Tibial nerve (tissue), 4 donors: ENCODE measurements at places on chromosomes 4 and X. TPM values are rescaled to one million over a fixed set of nuclear protein-coding genes. Genes with fewer than 3 reads are reported as not detected.

Gene SAGE1
- total RNA-seq = not detected

Gene RRH
- 0.22 TPM for total RNA-seq

Gene OPN1MW
- total RNA-seq = not detected

Gene UCHL1
- total RNA-seq = 62.4 TPM

Gene PAGE1
- not detected for total RNA-seq

Gene CSN1S1
- 3.9 TPM for total RNA-seq

Gene POU4F2
- total RNA-seq = not detected

Gene SPATA18
- total RNA-seq = 6.3 TPM

Gene SRPK3
- total RNA-seq = 5.1 TPM

Gene ANKRD50
- 26.4 TPM for total RNA-seq

Gene DUSP21
- not detected for total RNA-seq

Gene HNRNPDL
- total RNA-seq = 169 TPM

Gene GLA
- 20.1 TPM for total RNA-seq

Gene PNMA6A
- 2.4 TPM for total RNA-seq

DNA sequence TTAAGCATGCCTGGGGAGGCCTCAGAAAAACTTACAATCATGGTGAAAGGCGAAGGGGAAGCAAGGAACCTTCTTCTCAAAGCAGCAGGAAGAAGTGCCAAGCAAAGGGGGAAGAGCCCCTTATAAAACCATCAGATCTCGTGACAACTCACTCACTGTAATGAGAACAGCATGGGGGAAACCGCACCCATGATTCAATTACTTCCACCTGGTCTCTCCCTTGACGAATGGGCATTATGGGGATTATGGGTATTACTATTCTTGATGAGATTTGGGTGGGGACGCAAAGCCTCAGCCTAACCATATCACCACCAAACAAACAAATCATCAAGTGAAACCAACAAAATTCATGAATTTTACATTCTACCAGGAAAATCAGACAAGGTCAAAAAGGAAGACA lies 76.7 kb upstream of the TAB3 start:
- no peak for DNase-seq

GRCh38 chr4:53601251-53601764 lies 10.0 kb upstream of the LNX1 start:
- DNase-seq = peak; percentile 13

DNA sequence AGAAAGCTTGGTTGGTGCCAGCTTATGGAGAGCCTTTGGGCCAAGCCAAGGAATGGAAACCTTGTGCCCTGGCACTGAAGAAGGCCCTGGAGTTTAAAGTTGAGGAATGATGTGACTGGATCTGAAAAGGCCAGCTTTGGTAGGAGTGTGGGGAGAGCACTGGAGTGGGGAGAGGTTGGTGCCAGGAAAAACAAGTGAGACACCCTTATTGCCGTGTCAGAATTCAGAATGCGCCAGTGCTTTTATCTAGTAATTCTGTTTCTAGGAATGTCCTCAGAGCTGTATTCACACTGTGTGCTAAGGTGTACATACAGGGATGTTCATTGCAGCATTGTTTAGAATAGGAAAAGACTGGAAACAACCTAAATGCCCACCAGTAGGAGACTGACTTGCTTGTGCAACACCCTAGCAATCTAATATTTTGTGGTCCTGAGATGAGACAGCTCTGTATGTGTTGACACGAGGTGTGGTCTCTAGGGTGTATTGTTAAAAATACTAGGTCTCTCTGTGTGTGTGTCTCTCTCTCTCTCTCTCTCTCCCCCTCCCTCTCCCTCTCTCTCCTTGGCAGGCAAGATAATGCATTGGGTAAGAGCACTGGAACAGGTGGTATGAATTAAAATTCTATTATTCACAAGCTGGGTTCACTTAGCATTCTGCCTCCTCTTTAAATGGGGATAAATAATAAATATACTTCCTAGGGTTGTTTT lies 107.8 kb downstream of the GATB start:
- DNase-seq = peak; percentile 71

DNA sequence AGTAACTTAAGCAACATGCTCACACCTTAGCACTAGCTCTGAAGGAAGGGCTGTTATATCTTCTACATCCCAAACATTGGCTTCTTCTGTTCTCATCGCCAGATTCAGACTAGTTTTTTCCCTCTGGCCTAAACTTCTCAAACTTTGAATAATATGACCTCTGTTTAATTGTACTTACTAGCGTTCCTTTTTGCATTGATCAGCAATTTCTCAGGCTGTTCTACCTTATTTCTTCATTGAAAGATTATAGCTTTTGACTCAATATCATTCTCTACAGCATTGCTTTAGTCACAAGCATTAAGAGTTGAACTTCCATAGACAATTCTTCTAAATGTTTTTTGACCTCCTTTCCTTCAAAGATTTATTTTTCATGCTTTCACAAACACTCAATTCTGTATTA lies 659.2 kb downstream of the PCDH7 start:
- DNase-seq = no peak

- no peak for DNase-seq
Measured at GRCh38 chr4:61320154-61320553, 120.0 kb downstream of the ADGRL3 start.

GRCh38 chr4:38049545-38050170 lies 89.5 kb downstream of the PTTG2 start:
- DNase-seq = no peak

DNA sequence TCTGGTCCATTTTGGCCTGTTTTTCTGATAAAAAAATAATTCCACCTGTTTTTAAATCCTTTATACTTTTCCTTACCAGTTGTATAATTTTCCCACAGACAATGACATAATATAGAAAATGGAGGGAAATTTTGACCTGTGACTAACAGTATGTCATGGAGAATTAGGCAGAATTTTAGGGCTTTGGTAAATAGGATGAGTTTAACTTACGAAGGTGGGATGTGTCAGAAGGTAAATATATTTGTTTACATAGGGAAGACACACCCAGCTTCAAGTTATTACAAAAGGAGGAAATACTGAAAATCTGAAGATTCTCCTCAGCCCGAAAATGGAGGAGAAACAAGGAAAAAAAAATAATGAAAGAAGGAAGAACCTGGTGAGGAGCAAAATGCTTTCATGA lies 64.6 kb upstream of the PPP3CA start:
- no peak for DNase-seq

GRCh38 chrX:97858592-97858991 lies 974.9 kb downstream of the RPA4 start:
- DNase-seq = no peak

- no peak for DNase-seq
Measured at GRCh38 chrX:13369256-13370030, 49.6 kb upstream of the ATXN3L start.

DNA sequence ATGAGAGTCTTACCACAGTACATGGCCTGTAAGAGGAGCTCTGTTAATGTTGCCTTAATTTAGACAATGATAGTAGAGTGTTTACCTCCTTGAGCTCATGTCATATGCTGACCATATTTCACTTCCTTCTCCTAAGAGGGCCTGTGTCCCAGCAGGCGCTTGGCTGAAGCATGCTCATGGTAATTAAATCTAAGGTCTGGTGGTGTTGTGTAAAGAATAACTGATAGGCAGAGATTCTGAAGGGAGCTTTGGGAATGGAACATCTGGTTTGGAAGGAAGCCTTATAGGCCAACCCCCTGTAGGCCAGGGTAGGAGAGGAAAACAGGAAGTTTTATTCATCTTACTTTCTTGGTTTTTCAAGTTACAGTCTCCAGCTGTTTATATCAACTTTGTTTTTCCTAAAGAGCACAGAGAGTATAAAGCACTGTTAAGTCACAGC lies 300.2 kb downstream of the USP46 start:
- no peak for DNase-seq

DNA sequence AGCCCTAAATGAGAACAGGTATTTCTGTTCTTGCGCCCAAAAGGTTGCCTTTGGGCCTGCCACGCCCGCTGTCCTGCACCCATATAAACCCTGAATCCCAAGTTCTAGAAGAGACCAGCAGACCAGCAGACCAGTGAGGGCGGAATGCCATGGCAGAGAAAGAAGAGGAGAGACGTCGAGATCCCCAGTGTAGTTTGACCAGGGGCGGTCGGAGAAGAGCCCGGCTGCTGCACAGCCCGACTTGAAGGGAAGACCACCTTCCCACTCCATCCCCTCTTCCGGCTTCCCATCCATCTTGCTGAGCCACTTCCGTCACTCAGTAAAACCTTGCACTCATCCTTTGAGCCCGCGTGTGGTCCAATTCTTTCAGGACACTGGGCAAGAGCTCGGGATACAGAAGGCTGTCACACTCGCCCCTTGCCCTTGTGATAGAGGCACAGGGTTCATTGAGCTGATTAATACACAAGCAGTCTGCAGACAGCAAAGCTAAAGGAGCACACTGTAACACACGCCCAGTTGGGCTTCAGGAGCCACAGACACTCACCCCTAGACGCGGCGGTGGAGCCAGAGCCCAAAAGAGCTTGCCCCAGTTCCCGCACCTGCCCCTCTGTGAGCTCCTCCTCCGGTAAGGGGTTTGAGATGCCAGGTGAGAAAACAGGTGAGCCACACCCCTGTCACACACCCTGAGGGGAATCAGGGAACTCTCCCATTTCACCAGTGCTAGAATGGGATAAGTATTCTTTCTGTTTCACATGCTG lies 230.8 kb downstream of the PCDH10 start:
- no peak for DNase-seq

GRCh38 chrX:74286950-74287740 lies 16.8 kb upstream of the ZCCHC13 start:
- no peak for DNase-seq

DNA sequence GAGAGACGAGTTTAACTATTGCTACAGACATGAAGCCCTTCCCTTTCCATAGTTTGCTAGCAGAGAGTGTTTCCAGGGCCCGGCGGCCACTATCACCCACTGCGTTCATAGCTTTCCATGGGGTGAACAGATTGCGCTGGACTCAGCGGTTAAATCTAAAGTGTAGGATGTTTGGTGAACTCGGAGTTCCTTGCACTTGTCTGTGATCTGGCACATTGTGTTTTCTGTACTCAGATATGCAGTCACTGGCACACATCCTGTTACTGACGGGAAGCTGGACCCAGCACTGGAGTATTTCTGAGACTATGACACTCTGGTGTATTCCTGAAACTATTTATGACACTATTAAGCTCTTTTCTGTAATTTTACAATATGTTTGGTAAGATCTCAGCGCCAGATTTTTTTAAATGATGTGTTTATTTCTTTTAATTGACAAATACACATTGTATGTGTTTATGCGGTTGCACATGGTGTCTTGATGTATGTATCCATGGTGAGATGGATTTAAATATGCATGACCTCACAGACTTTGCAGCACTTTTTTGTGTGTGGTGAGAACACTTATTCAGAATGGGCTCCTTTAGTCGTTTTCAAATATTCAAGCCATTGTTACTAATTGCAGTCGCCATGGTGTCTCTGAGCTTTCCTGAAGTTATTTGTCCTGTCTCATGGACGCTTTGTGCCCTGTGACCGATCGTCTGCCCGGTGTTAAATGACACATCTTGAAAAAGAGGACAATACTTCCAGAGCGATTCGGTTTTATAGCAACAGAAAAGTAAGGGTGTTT lies 14.1 kb downstream of the CD99 start:
- peak; percentile 43 for DNase-seq

DNA sequence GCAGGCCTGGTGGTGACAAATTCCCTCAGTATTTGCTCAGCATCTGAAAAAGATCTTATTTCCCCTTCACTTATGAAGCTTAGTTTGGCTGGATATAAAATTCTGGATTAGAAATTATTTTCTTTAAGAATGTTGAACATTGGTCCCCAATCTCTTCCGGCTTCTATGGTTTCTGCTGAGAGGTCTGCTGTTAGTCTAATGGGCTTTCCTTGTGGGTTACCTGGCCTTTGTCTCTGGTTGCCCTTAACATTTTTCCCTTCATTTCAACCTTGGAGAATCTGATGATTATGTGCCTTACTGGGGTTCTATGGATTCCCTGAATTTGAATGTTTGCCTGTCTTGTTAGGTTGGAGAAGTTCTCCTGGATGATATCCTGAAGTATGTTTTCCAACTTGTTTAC lies 17.4 kb upstream of the TMPRSS11F start:
- no peak for DNase-seq

DNA sequence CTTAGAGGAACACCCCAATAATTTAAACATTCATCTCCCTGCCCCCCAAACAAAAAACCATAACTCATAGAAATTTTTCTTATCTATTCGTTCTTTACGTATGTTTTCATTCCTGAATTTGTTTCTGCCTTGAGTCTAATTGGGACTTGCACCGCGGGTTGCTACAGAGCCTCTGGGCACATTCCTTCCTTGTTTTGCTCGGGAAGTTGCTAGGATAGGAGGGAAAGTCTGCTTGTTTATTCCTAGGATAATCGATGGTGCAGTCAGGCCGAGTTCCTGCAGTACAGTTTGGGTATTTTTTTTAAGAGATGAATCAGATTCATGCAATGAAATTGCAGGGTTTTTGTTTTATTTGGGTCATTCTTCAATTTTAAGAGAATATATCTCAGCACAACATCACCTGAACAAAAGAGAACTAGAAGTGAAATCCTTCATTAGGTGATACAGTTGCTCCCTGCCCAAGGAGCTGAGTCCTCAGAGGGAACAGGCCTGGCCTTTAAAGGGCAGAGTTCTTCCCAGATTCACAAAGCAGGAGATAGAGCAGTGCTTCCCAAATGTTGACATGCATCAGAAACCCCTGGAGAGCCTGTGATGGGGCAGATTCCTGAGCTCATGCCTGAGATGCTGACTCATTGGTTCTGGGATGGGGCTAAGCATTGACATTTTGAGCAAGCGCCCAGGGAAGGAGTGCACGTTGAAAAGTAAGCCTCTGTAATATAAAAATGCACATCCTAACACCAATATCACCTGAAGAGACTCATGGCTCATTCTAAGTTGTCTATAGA lies 114.9 kb upstream of the FAM9B start:
- DNase-seq = no peak

- no peak for DNase-seq
Measured at GRCh38 chr4:26713563-26714151, 129.8 kb downstream of the TBC1D19 start.

- DNase-seq = no peak
Measured at GRCh38 chr4:8817813-8818062, 53.9 kb downstream of the HMX1 start.

DNA sequence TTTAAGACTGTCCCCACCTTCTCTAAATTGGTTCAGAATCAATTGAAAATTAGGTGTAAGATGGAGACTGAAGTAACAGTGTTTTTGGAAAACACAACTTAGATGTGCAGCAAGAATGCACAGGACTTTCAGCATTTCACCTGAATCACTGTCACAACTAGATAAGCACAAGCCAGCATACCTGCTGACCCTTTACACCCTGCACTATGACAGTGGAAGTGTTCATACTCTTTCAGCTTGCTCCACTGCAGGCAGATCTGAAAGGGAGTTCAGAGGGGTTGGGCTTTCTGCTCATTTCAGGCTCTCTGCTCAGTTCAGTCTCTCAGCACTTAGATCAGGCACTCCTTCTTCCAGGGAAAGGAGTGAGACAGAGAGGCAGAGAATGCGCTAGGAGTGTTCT lies 22.8 kb downstream of the DCUN1D4 start:
- no peak for DNase-seq

GRCh38 chr4:176533159-176533558 lies 213.4 kb downstream of the SPCS3 start:
- no peak for DNase-seq
